Activated CD8-positive, alpha-beta memory T cell treated with anti-CD3 and anti-CD28 coated beads, Interleukin-2, amount 10 ng/mL, durations not matched to agents 7 days and 5 days (primary cell): ENCODE measurements at places on chromosomes 1 and 21.

GRCh38 chr1:119713749-119714456 lies 2.2 kb downstream of the PHGDH start:
- no peak for DNase-seq

GRCh38 chr1:221381910-221382623 lies 359.8 kb downstream of the DUSP10 start:
- no peak for DNase-seq

GRCh38 chr1:159699653-159700052 lies 14.7 kb downstream of the CRP start:
- DNase-seq: no peak

DNA sequence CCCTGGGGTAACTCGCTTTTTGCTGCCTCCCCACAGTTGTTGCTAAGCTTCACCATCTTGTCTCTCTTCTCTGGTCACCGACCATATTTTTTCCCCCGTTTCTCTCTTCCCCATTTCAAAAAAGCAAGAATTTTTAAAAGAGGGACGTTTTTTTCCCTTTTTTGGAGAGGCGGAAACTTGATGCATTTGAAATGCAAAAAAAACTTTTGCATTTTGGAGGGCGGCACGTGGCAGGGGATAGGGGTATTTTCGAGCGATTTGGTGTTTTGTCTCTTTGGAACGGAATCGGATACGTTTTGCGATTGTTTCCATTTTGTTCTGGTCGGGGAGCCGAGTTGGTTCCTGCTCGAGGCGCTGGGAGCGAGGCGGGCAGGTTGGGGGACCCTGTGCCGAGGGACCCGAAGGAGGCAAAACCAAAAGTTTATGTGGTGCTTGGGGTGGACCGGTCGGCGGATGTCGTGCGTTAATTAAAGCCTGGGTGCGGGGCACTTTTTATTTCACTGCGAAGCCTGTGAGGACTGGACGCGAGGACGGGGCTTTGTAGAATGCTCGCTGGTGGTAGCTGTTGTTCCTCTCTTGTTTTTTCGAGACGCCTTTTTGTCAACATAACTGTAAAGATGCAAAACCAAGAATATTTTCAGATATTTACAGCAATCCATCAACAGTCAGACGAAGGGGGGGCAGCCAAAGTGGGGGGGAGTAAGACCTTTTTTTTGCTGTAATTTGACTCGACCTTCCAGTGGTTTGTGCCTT lies 884 bp downstream of the H3-3A start:
- DNase-seq: peak; percentile 74

- DNase-seq: no peak
Measured at GRCh38 chr1:114298008-114298407, 144.3 kb upstream of the SYT6 start.

DNA sequence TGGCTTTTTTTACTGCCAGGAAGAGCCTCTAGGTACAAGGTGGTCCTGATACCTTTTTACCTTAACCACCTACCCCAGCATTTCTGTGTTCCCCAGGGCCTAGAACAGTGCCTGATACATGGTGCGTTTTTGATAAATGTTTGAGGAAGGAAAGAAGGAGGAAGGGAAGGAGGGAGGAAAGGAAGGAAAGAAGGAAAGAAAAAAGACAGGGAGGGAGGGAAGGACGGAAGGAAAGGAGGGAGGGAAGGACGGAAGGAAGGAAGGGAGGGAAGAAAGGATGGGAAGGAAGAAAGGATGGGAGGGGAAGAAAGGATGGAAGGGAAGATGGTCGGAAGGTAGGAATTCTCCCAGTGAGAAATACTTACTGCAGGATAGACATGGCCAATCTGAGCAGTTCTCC lies 12.0 kb upstream of the MAGOH start:
- DNase-seq: no peak

GRCh38 chr1:24018611-24019580 lies 38.8 kb upstream of the SRSF10 start:
- no peak for DNase-seq

GRCh38 chr1:159091180-159091560 lies 14.6 kb upstream of the AIM2 start:
- no peak for DNase-seq

DNA sequence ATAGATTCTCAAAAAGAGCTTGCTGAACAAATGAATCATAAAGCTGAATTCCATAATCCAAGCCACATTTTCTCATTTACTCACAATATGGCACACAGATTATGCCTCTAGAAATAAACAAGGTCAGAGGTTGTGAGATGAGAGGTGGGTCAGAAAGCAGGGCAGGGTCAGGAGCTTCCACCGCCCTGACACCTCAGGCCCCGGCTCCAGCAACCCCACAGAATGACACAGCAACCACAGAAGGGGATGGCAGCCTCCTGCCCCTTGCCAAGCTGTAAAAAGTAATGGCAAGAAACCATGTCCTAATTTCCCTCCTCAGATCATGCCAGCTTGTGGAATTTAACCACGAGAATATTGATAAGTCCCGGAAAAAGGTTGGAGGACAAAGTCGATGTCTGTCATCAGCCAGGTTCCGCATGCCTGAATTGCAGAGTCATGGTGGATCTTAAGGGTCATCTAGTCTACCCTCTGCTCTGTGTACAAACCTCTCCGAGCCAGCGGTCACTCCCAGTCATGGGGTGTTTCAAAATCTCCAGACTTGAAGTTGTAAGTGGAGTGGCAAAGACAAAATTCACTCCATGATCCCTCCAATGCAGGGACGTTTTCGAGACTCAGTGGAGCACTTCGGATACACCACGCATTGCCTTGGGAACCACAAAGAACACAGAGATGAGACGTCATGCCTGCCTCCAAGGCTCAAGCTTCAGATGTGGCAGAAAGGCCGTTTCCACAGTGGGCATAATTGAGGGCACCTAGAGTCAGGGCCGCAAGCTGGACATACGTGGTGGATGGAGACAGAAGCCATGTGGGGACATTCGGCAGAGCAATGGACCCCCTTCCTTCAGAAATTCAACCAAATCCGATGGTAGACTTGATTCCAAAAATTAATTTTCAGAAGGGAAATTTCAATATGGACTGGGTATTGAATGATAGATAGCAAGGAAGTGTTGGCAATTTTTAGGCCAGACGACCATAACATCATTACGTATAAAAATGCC lies 254.0 kb downstream of the TOMM20 start:
- DNase-seq: no peak
